ENCODE measurements at places on chromosomes 12 and 14. TPM values are rescaled to one million over a fixed set of nuclear protein-coding genes. Genes with fewer than 3 reads are reported as not detected.
A peak's percentile ranks its signal among the peaks of the same experiment; 100 is the strongest.

DNA sequence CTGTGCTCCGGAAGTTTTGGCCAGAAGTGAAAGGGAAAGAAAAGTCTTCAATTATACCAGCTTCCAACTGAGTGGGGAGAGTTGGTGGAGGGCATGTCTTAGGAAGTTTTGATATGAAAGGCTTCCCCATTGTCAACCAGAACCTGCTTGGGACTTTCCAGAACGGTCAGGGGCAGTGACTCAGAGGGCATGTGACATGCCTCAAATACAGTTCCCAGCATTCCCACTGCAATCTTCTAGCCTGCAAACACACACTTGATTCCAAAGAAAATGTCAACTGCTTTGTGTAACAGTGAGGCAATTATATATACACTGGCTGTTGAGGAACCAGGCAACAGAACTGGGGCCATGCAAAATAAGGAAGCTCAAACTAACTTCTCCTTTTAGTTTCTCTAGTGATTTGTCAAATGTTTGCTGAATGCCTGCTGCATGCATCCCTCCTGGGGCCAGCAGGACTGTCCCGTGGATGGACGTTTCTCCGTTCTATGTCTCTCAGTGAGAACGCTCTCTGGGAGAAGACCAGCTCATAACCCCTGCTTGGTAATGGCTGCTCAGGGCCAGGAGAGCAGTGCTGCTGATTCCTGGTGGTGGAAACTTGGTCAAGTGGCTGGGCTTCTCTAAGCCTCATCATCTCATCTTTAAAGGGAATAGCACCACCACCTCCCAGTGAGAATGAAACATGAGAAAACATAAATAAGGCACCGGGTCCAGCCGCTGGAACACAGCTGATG, 18.3 kb downstream of the SLC25A47 start:
- peak; percentile 70 for DNase-seq

GRCh38 chr14:95701846-95702221, 12.1 kb downstream of the TCL1A start:
- no peak for DNase-seq

DNA sequence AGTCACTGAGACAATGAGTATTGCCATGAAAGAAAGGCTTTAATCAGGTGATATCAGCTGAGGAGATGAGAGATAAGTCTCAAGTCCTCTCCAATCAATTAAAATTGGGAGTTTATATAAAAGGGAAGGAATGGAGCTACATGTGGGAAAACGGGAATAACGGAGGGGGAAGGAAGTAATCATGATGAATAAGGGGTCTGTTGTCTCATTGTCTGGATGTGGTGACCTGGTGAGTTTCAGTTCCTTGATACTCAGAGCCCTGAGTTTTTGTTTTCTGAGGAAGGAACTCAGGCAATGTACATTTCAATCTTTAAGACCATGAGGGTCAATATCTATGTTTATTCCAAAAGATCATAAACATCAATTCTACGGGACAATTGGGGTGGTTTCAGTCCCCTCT, 198.8 kb downstream of the KITLG start:
- no peak for DNase-seq

DNA sequence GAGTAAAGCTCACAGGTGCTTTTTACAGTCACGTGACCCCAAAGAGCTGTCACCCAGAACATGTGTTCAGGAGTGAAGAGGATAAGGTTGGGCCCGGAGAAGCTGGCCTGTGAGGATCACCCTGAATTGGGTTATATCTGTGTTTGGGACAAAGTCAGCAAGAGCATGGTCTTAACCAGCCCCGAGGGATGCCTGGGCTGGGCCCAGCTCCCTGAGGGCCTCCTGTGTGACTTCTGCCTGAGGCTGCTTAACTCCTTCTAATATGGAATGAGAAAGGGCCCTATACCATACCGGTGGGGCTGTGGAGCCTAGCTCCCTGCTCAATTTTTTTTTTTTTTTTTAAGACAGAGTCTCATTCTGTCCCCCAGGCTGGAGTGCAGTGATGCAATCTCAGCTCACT, 2.5 kb downstream of the CDCA4 start:
- no peak for DNase-seq

DNA sequence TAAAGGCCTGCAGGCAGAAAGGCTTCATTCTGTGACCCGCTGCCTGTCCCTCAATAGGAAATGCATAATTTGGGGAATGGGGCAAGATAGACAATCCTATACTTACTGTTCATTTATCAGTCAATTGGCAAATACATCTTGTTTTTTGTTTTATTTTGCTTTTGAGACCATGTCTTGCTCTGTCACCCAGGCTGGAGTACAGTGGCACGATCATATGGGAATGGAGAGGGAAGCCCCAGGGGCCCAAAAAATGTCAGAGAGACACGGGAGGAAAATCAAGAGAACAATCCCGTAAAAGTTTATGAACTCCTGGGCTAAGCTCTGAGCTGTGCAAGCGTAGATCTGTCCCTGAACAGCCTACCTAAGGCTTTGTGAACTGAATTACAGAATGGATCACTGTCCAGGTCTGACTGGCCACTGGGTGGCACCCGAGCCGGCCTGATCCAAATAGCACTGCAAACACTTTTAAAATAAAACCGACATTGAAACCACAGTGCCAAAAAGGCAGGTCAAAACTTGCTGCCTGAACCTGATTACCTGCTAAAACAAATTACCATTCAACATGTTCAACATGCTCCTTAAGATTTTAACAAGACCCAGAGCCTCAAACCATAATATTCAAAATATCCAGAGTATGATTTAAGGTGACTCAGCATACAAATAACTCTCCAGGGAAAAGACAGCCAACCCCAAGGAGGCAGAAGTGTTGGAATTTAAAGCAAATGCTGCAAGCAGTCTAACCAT, 11.8 kb downstream of the COPS7A start:
- peak; percentile 38 for DNase-seq

- DNase-seq, result no peak
These were observed 1.8 kb downstream of the STAC3 start for GRCh38 chr12:57248934-57249742.

- DNase-seq, result no peak
These were observed 251.4 kb downstream of the MSRB3 start for GRCh38 chr12:65529771-65530435.

- DNase-seq, result no peak
These were observed 21.5 kb upstream of the FAM181A start for GRCh38 chr14:93905623-93906022.

GRCh38 chr14:91035855-91036254, 24.6 kb downstream of the RPS6KA5 start:
- DNase-seq, result no peak

DNA sequence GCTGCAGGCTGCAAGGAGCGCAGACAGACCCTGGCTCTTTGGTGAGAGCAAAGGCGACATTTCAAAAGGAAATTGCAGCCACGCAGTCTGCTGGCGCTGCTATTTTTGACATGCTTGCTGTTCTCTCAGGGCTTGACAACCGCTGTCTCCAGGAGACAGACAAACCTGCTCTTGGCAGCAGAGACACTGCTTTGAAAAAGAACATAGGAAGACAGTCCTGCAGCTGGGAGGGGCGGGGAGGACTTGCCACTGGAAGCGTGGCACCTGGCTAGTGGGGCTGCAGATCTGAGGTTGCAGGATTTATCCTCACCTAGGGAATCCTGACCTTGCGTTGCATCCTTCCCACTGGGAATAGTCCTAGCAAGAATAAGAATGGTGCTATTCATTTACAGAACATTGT, 91.8 kb upstream of the KCNA1 start:
- no peak for DNase-seq

GRCh38 chr14:31950764-31951637, 126.1 kb upstream of the ARHGAP5 start:
- peak; percentile 72 for DNase-seq

DNA sequence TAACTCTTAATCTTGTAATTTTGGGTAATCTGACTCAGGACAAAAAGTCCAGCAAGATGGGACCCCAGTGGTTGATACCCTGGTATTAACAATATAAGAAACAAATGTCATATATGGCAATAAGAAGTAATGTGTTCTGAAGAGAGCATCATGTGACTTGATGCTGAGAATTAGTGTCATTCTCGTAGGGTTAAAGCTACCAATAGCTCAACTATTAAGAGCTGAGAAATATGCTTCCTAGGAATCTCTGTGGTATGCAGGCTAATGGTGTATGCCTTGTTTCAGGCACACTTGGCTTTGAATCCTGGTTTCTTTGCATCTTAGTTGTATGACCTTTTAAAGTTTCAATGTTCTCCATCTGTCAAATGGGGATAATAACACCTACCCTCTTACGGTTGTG, 9.1 kb downstream of the MYRFL start:
- no peak for DNase-seq

- DNase-seq, result no peak
These were observed 92.3 kb downstream of the ERC1 start for GRCh38 chr12:1083151-1083888.

DNA sequence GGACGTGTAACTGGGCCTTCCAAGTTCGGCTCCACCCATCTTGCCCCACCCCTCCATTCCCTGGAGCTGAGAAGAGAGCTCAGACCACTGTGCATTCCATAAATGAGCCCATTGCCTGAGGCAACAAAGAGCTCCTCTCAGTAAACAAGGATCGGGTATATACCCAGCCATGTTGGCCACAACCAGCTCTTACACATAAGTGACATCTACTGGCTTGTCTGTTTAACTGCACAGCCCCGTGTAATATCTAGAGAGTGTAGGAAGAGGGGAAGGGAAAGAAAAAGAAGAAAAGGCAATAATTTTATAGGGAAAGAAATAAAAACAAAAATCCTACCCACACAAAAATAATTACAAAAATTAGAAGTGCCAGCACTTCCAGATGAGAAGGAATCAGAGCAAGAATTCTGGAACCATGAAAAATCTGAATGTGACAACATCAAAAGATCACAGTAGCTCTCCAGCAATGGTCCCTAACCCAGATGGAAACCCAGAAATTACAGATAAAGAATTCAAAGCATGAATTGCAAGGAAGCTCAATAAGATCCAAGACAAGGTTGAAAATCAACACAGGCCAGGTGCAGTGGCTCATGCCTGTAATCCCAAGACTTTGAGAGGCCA, 308.1 kb downstream of the RPAP3 start:
- peak; percentile 73 for DNase-seq

DNA sequence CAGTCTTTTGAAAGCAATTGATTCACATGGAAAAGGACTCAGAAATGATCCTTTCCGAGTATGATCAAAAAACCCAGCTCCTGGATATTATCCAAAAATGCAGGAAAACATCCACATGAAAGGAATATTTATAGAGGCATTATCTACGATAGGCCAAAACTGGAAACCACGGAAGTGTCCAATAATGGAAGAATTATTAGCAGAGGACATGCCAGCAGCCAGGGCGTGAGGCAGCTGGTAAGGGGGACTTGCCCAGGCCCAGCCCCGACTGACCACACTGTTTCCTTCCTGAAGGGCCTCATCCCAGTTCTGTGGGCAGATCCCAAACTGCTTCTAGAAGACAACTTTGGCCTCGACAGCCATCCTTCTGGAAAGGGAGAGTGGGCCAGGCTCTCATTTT, 20.5 kb downstream of the ACTN1 start:
- DNase-seq, result no peak

DNA sequence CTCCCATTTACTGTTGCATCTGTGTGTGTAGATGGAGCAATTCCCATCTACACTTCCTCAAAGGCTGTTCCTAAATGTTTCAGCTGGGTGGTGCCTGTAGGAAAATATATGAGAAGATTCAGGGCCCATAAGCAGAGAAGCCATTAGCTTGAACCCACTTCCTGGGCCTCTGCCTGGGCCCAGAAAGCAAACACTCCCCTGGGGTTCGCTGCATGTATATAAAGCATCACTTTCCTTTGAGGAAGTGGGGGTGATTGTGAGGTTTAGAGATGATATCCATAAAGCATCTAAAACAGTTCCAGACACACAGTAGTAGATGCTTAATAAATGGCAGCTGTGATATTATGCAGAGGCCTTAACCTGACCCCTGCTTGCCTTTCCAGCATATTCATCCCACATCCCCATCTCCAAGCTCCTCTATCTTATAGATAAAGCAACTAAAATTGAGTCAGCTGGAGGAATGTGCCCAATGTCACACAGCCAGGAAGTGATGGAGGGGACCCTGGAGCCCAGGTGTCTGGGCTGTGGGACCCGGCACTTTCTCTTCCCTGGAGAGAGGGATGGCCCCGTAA, 280.0 kb upstream of the CRY1 start:
- no peak for DNase-seq

DNA sequence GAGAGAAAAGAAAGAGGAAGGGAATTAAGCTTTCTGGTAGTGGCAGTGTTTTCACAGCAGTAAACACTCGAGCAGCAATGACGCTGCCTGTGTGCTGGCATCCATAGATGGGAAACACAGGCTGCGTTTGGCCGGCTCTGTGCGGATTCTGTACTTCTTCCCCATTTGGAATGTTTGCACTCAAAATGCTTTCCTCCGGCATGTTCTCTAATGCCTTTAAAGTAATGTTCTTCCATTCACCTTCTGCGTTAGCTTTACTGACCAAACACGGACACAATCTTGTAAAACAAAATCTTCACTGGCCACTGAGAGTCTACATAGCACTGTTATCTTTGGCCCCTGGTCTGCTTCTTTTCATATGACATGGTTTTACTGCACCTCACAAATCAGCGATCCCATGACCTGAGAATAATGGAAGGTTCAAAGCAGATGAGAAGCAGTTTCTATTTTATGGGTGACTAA, 31.4 kb downstream of the DCP1B start:
- DNase-seq, result peak; percentile 3

GRCh38 chr14:69039288-69039628, 60.2 kb upstream of the ACTN1 start:
- peak; percentile 25 for DNase-seq

DNA sequence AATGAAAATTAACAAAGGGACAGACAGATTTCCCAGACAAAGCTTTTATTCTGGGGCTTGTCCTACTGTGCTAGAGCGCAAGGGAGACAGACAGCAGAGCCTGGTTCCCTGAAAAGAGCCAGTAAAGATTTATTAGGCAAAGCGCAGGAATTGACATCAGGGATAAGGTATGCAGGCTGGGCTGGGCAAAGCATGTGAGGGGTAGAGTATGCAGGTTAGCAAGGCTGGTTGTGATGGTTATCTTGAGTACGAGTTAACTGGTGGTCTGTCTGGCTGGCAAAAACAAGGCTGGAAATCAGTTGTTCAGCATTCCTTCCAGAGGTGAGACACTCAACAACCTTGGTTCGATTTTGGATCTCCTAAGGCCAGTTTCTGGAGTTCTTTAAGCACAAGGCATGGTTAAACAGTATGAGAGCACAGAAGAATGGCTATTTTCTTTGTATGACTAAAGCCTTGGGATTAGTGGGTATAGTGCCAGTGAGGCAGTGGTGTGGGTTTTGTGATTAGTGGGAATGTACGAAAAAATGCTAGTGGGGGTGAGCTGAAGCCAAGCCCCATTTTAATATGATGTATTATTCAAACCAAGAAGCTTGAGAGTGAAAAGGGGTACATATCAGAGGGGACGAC, 30.9 kb downstream of the BTBD7 start:
- peak; percentile 83 for DNase-seq

GRCh38 chr12:117882181-117882580, 86.6 kb downstream of the KSR2 start:
- no peak for DNase-seq

GRCh38 chr12:23771240-23771949, 178.1 kb downstream of the SOX5 start:
- DNase-seq, result no peak

- peak; percentile 11 for DNase-seq
These were observed 269.3 kb downstream of the DAD1 start for GRCh38 chr14:22319526-22320361.

PLEKHD1 gene
- not detected for total RNA-seq

GYS2 gene
- total RNA-seq, result not detected

FSCB gene
- total RNA-seq, result not detected

IKBIP gene
- total RNA-seq, result 86.7 TPM

WASHC4 gene
- total RNA-seq, result 43.7 TPM

TMEM260 gene
- total RNA-seq, result 15.6 TPM

AQP6 gene
- not detected for total RNA-seq

KCNK13 gene
- not detected for total RNA-seq

EML5 gene
- 0.24 TPM for total RNA-seq

OVCH1 gene
- not detected for total RNA-seq

TSPAN11 gene
- not detected for total RNA-seq

ARG2 gene
- total RNA-seq, result 2.9 TPM

STAT2 gene
- total RNA-seq, result 68.2 TPM

All from A172 (cell line).